ENCODE measurements at places on chromosomes 4 and X.

DNA sequence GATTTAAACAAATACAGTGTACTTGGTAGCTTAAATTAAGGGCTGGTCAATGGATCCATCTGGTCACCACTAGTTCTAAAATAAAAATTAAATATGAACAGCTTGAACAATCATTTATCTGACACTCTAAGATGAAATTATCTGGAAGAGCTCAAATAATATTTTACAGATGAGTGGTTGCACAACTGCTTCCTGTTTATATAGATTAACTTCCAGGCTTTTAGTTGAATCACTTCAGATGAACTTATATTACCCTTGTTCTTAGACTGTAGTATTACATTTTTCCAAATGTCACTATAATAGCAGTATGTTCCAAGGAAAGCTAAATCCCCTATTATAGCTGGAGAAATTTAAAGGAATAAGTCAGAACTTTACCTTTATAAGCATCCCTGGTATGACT is 92.4 kb upstream of the SMIM10 start:
- DNase-seq = no peak

DNA sequence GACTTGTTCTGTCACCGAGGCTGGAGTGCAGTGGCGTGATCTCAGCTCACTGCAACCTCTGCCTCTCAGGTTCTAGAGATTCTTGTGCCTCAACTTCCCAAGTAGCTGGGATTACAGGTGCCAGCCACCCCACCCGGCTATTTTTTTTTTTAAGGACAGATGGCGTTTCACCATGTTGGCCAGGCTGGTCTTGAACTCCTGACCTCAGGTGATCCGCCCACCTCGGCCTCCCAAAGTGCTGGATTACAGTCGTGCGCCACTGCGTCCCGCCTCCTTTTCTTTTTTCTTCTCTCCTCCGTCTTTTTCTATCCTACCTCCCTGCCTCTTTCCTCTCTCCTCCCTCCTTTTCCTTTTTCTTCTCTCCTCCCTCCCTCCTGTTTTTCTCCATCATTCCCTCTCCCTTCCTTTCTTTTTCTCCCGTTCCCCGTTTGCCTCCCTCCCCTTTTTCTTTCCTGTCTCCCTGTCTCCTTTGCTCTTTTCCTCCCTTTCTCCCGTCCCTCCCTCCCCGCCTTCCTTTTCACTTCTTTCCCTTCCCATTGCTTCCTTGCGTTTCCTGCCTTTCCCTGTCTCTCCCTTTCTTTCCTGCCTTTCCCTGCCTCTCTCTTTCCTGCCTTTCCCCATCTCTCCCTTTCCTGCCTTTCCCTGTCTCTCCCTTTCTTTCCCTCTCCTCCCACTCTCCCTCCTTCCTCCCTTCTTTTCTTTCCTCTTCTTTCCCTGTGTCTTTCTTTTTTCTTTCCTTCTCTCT is 2.1 kb upstream of the SLC25A6 start:
- no peak for DNase-seq

DNA sequence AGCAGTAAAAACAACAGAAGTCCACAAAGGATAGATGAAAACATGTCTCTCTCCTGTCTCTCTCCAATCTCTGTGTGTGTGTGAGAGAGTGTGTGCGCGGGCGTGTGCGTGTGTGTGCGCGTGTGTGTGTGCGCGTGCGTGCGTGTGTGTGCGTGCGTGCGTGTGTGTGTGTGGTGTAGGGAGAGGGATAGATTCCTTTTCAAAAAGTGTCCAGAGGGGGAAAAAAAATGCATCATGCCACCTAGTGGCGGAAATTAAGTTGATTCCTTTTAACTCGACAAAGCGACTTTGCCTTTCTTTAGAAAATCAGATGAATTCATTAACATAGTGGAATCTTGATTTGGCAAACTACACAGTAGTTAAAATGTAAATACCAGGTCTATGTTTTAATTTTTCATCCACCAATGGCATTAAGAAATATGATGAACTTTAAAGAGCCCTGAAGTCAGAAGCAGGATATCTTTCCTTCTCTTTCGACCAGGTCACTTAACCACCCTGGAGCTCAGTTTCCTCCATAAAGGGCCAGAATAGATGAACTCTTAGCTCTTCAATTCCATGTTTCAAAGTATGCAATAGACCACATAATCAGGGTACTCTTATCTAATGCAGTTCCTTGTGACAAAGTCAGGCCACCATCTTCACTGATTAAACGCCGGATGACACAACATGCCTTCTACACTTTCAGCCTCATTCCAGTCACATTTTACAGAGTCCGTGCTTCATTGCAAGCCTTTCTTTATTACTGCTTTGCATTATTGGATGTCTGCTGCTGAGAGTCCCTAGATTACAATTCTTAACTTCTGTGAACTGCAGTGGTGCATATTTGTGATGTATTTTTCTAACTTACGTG is 162.8 kb downstream of the FBXO8 start:
- DNase-seq = peak; percentile 58

DNA sequence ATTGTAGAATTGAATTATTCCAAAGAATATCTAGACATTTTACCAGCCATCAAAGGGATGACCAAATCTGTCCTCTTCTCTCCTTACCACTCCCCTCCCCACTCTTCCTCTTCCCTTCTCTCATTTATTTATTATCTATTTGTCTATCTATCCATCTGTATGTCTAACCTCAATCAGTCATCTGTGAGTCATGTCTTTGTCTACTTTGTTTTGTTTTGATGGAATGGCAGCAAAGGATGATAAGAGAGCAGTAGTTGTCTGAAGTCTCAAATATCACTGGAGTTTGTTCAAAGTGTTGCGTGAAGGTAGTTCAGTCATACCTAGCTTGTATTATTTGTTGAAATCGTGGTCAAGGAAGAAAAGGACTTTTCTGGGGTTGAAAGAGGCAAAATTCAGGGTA is 34.7 kb upstream of the PGRMC2 start:
- no peak for DNase-seq

DNA sequence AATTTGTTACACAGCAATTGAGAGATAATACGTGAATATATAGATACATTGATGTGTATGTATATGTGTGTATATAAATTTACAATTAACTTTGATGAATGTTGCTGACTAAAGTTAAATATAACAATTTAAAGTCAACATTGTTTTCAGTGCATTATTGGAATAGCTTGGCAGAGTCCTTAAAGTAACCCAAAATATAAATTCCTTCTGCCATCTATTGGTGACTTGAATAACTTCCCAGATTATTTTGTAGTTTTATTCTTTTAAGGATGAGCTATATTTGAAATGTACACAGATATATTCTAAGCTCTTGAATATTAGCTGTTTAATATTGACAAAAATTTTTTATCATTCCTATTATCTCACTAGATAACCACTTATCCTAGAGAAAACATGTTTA is 298.2 kb upstream of the FSTL5 start:
- DNase-seq = no peak

DNA sequence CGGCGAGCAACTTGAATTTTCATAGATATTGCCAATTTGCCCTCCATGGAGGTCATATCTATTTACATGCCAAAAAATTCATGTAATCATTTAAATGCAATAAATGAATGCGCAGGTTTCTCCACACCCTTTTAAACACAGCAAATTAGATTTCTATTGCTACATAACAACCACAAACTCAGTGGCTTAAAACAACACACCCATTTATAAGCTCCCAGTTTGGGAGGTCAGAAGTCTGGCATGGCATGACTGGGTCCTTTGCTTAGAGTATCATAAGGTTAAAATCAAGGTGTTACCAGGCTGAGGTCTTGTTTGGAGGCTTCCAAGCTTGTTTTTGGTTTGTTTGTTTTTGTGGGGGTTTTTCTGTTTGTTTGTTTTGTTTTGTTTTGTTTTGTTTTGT is 49.9 kb upstream of the NYX start:
- DNase-seq = no peak

- DNase-seq = no peak
These were observed 113.5 kb downstream of the RAP1GDS1 start for GRCh38 chr4:98374643-98375042.

DNA sequence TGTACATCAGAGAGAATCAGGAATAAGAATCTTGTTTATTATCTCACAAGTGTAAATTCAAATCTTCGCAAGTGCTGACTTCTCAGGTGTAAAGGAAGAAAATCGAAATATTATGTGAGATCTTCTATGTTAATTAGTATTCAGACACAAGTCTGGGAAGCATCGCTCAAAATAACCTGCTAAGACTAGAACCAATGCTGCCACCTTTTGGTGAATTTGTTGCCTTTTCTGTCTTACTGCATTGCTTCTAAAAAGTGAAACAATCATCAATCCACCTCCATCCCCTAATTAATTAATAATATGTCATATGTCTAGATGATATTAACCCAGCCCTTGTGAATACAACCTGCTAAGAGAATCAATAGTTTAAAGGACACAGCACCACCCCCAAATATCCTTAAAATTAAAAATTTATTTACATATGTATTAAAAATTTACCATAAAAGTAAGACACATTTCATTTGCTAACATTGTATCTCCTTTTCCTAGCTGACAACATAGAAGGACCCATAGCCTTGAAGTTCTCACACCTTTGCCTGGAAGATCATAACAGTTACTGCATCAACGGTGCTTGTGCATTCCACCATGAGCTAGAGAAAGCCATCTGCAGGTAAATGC is 3.5 kb downstream of the EPGN start:
- DNase-seq = peak; percentile 4

DNA sequence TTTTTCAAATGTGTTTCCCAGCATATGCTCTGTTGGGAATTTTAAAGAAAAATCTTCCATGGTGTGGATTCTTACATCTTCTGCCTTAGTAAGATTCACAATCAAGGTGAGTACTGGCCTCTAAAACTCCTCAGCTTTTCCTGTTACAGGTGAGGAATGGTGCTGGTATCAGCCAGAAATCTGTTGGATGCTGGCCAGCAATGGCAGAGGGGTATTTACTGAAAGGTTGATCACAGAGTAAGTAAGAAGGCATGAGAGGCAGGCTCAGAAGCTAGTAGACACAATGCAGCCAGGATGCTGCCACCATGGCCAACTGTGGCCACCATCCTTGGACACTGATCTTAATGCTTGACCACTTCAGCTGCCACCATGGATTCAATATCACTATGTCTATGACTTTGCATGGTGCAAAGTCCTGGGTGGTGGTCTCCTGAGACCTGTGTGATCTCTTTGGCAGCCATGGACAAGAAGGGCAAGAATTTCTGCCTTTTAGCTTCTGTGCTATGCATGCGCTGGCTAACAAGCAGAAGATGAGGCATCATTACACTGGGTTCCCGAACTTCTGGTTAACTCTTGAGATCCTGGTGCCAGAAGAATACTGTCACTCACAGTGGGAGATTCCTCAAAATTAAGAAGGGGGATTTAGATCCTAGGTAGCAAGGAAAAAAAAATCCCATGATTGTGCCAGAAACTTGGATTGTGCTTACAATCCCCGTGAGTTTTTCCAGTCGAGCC is 60.2 kb downstream of the CHRNA9 start:
- no peak for DNase-seq

GRCh38 chr4:6463311-6464289 is 8.8 kb downstream of the PPP2R2C start:
- DNase-seq = no peak

GRCh38 chrX:133559909-133560308 is 144.6 kb upstream of the GPC4 start:
- DNase-seq = no peak

- DNase-seq = no peak
These were observed 32.2 kb downstream of the TRMT44 start for GRCh38 chr4:8472689-8473197.

DNA sequence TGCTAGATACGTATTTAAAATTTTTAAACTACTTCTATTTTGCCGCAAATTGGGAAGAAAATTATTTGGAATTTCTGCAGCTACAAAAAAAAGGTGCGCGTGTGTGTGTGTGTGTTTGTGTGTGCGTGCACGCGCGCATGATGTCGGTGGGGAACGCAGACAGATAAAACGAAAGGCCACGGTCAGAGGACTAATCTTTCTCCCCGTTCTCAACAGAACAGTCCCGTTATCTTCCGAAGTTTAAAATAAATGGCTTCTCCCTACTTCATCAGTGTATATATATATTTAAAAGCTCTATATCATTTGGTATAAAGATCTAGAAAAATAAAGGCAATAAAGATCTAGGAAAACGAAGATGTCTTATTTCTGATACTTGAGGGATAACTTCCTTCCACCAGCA is 1.5 kb downstream of the MGARP start:
- no peak for DNase-seq

- no peak for DNase-seq
These were observed 221.1 kb upstream of the DIPK2B start for GRCh38 chrX:45421806-45422205.

DNA sequence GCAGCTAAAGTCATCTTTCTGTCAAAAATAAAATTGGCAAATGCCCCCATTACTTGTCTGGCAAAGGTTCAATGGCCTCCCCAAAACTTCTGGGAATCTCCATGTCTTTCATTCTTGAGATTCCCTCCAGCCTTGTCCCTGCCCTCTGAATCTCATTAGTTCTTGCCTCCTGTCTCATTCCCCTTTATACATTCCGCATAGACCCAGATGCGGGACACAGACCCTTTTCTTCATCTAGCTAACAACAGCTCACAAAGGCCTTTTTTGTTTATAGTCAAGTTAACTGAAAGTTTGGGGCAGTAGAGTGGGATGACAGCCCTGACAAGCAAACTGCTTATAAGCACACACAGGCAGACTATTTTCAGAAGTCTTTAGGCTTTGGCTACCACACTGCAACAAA is 306.1 kb upstream of the FAM241A start:
- no peak for DNase-seq

- DNase-seq = no peak
These were observed 30.3 kb upstream of the BRS3 start for GRCh38 chrX:136457303-136457917.

- DNase-seq = no peak
These were observed 23.4 kb downstream of the FBXW7 start for GRCh38 chr4:152512483-152512882.

- DNase-seq = peak; percentile 51
These were observed 5.4 kb upstream of the TBC1D1 start for GRCh38 chr4:37885496-37885895.

GRCh38 chr4:85610450-85610849 is 135.5 kb downstream of the ARHGAP24 start:
- no peak for DNase-seq

- DNase-seq = peak; percentile 40
These were observed 7.5 kb upstream of the RUFY3 start for GRCh38 chr4:70714079-70714887.

DNA sequence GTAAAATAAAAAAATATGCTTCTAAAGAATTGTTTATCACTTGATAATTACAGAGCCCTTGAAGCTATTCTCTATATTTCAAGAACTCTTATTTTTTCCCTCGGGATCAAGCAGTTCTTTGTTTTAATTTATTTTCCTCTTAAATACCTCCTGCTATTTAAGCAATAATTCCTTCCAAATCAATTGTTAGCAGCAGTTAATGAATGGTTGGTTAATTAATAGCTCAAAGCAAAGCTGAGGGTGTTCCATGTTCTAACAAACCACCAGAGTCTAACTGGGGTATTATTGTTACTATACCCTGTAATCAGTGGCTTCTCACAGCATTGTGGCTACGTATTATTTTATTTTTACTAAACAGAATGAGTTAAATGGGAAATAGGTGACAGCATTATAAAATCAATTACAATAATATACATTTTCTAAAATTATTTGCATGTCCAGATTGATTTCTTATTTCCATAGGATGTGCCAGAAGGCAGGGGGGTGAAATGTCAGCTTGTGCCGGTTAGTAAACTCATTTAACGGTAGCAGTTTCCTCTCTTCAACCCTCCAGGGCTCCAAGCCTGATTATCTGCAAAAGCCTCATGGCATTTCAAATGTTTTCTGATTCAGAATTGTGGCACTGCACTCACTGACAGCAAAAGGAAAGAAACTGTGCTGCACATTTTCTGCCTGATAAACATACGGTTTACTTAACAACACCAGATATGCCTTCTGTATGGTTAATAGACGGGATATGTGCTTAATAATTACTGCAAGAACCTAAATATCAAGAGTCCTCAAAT is 286.9 kb upstream of the EMCN start:
- DNase-seq = no peak

GRCh38 chr4:38762560-38762959 is 20.2 kb downstream of the TLR10 start:
- no peak for DNase-seq
